Liver (tissue), 10 donors: ENCODE measurements at places on chromosomes 1 and 21. TPM values are rescaled to one million over a fixed set of nuclear protein-coding genes. Genes with fewer than 3 reads are reported as not detected.

GRCh38 chr1:54178296-54179070 is 21.3 kb downstream of the CYB5RL start:
- DNase-seq, result no peak

DNA sequence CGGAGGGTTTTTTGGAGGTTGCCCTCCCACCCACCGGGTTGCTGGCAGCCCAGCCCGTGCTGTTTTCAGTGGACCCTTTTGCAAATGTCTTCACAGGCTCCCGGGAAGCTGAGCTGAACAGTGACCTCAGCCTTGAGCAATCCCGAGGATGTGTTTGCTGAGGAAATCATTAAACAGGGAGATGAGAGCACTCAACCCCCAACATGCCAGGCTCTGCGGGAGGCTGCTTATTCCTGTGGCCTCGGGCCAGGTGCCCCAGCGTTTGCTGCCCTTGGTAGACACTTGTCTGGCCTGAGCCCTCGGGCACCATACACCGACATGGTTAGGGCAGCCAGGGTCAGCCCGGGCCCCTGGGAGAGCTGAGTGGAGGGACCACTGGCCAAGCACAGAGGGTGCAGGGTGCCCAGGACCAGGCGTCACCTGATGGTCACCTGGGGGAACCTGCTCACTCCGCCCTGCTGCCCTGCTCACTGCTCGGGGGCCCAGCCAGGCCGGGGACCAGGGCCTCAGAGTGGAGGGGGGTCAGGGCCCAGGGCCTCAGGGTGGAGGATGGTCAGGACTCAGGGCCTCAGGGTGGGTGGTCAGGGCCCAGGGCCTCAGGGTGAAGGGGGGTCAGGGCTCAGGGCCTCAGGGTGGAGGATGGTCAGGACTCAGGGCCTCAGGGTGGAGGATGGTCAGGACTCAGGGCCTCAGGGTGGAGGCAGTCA is 42.5 kb upstream of the POFUT2 start:
- no peak for DNase-seq

- no peak for DNase-seq
Observed at GRCh38 chr1:214066190-214066589, 78.4 kb downstream of the PROX1 start.

DNA sequence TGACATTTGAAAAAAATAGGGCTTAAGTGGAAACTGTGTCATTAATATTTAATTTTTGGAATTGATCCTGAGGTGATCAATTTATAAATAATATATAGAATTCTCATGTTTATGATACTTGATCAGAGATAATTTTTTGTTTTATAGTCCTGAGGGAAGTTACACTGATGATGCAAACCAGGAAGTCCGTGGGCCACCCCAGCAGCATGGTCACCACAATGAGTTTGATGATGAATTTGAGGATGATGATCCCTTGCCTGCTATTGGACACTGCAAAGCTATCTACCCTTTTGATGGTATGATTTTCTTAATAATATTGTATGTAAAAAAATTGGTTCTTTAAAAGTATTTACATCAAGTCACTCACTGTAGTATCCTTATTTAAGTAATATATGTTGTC is 101.2 kb downstream of the FNBP1L start:
- DNase-seq, result no peak

DNA sequence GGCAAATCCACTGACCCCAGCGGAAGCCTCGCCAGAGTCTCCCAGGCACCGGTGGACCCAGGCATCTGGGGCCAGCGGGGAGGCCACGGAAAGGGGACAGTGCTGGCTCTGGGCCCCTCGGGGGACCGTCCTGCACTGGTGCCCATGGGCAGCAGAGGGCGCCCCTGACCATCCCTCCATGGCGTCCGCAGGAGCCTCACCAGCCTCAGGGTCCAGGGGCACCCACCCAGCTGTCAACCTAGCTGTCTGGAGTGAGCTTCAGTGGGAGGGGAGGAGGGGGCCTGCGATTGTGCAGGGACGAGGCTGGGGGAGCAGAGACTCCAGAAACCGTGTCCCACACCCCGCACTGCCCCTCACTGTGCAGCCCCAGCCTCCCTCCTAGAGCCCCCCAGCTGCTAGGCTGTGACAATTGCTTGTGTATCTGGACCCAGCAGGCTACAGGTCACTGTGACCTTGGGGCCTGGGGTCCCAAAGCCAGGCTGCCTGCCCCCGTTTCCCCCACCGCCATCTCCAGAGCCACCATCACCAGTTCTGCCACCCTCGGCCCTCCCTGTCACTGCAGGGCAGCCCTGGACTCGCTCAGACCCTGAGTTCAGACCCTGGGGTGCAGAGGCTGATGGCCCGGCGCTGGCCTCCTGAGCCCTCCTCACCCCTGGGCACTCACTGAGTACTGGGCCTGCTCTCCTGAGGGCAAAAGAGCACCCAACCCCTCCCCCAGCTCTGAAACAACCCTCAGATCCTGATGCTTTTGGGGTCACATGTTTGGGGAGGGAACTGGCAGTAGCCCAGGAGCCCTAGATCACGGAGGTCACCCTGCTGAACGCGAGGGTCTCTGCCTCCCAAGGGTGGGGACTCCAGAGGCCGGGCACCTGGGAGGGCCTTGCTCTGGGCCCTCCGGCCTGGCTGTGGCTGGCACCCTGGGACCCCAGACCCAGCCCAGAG is 10.6 kb upstream of the COL6A1 start:
- peak; percentile 66 for DNase-seq

FCRL4 gene
- not detected for polyA plus RNA-seq

DNA sequence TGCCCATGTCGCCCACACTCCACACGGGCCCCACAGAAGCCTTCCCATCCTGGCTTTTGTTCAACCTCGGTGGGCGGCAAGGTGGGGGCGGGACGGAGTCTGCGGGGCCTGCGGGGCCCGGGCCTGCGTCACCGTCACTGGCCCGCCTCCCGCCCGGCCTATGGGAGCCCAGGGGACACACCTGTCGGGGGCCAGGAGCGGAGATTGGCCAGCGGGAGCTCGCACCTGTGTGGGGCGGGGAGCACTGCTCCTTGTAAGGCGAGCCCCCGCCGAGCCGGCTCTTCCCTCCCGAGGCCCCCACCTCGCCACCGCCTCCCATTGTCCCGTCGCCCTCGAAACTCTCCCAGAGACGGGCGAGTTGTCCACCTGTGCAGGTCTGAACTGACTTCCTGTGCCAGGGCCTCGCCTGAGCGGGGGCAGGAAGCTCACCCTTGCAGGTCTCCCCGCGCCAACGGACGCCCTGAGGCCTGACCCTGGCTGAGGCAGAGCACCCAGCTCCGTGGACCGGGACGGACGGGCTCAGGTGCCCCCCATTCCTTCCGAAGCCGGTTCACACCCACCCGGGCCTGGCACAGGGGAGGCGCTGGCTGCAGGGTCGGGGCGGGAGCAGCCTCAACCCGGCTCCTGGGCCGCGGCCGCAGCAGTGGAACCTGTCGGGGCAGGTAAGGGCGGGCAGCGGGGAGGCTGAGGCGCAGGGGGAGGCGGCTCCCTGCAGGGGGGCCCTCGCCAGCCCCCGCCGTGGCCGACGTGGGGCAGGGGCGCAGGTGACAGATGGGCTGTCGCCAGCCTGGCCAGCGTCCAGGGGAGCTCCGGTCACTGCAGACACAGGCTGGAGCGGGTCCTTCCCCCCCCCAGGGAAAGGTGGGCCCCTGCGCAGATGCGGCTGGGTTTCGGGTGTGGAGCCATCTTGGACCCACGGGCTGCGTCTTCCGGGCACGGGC is 10.8 kb upstream of the TTLL10 start:
- no peak for DNase-seq

- DNase-seq, result no peak
Observed at GRCh38 chr1:248140846-248141245, 4.1 kb upstream of the OR2M5 start.

DNA sequence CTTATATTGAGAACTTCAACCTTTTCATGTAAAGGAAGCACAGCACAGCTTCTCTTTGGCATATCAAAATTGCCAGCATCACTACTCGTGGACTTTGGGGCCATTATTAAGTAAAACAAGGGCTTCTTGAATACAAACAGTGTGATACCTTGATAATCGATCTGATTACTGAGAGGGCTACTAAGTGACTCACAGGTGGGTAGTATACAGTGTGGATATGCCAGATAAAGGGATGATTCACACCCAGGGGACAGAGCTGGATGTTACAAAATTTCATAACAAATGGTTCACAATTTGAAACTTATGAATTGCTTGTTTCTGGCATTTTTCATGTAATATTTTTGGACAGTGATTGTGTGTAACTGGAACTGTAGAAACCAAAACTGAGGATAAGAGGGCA is 15.4 kb downstream of the HDAC1 start:
- DNase-seq, result no peak

- no peak for DNase-seq
Observed at GRCh38 chr1:16013220-16013907, 4.5 kb downstream of the HSPB7 start.

A3GALT2 gene
- polyA plus RNA-seq, result not detected

DNA sequence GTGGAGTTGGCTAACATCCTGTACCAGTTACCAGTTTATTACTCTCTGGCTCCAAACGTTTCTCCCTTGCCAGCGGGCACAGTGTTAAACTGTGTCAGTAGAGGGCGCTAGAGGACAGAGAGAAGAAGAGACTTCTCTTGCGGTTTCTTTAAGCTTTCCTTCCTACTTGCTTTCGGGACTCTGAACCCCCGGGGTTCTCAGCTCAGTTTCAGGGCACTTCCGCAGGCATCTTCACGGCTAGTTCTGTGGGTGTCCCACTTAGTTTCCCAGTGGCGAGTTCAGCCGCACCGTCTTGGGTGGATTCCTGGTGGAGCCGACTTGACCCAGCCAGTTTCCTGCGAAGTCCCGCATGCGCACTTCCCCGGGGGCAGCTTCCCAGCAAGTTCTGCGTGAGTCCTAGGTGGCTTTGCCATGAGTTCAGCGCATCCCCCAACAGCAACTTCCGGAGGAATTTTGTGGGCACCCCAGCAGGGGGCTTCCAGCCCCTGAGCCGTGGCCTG is 37.9 kb upstream of the BTG2 start:
- DNase-seq, result peak; percentile 78
